ENCODE measurements at places on chromosomes 13 and 19. TPM values are rescaled to one million over a fixed set of nuclear protein-coding genes. Genes with fewer than 3 reads are reported as not detected.

DNA sequence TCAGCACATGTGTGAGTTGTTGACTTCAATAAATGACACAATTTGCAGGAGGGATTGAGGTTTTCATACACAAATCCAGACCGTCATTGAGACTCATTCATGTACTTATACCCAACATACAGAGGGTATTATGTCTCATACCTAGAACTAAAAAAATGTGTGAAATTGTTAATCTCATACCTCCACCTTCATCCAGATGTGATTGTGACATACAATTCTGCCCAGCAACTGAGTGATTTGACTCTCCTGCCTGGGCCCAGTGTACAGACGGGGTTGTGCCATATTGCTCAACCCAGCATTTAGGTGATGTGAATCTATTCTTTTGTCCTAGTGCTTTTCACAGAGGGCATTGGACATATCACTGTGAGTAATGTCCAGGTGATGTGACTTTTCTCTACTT is 12.6 kb upstream of the ZNF681 start:
- no peaks in the 10 kb centered on the region for H3K36me3 ChIP-seq
- no peak overlapping the region for H3K4me3 ChIP-seq
- H3K27me3 ChIP-seq: no peaks in the 10 kb centered on the region
- H3K27ac ChIP-seq: peak overlapping the region; percentile 34
- no peak for DNase-seq

DNA sequence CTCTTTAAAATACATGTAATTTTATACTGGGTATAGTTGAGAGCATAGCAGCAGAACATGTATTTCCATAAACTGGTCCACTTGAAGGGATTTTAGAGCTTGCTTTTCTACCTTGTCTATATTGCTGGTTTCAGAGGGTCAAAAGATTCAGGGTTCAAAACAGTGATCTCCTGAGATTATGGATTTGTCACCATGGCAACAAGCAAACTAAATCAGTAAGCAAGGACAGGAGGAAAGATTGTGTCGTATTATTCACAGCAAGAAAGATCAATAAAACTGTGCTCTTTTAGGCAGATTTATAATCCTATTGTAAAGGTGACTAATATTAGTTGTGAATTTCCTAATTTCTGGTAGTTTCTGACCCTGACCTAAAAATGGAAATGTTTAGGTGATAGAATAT is 496.4 kb downstream of the LMO7 start:
- no peak overlapping the region for H3K27ac ChIP-seq
- no peaks in the 10 kb centered on the region for H3K36me3 ChIP-seq
- H3K27me3 ChIP-seq: no peaks in the 10 kb centered on the region
- H3K4me3 ChIP-seq: no peak overlapping the region
- peaks cover 5% of the 10 kb centered on the region for H3K4me1 ChIP-seq
- no peak for DNase-seq

GRCh38 chr19:47176627-47177090 is 46.0 kb downstream of the SAE1 start:
- H3K36me3 ChIP-seq: no peaks in the 10 kb centered on the region
- no peak for DNase-seq
- no peak overlapping the region for H3K4me3 ChIP-seq
- H3K4me1 ChIP-seq: no peaks in the 10 kb centered on the region

GRCh38 chr19:5038631-5039271 is 69.8 kb downstream of the KDM4B start:
- no peak for DNase-seq
- H3K4me1 ChIP-seq: peaks cover 14% of the 10 kb centered on the region
- no peaks in the 10 kb centered on the region for H3K36me3 ChIP-seq

GRCh38 chr13:109145631-109146030 is 516.2 kb downstream of the MYO16 start:
- no peak overlapping the region for H3K4me3 ChIP-seq
- H3K27ac ChIP-seq: no peak overlapping the region
- DNase-seq: peak; percentile 81
- no peaks in the 10 kb centered on the region for H3K36me3 ChIP-seq
- no peaks in the 10 kb centered on the region for H3K27me3 ChIP-seq

DNA sequence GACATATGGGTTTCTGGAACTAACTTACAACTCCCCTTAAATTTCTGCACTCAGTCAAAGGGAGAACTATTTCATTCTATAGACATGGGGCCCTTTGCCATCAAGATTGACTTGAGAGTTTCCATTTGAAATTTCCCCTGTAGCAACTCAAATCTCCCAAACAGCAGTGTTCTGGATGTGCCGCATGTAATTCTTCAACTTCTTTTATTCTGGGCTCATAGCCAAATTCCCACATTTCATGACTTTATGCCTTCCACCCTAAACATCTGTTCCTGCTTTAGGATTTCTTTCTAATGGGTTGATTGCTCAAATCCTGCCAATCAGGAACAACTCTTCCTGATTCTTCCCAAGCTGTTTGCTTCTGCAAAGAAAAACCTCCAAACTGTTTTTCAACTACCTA is 336.0 kb downstream of the TBC1D4 start:
- no peak overlapping the region for H3K4me3 ChIP-seq
- no peak overlapping the region for H3K27ac ChIP-seq
- DNase-seq: no peak
- H3K27me3 ChIP-seq: no peaks in the 10 kb centered on the region

GRCh38 chr13:111027458-111028439 is 87.4 kb upstream of the ARHGEF7 start:
- no peaks in the 10 kb centered on the region for H3K27me3 ChIP-seq
- H3K4me3 ChIP-seq: no peak overlapping the region
- H3K4me1 ChIP-seq: no peaks in the 10 kb centered on the region
- no peak for DNase-seq
- H3K36me3 ChIP-seq: no peaks in the 10 kb centered on the region

GRCh38 chr13:73913079-73913740 is 221.0 kb downstream of the KLF12 start:
- H3K4me3 ChIP-seq: no peak overlapping the region
- no peaks in the 10 kb centered on the region for H3K27me3 ChIP-seq
- H3K4me1 ChIP-seq: no peaks in the 10 kb centered on the region
- H3K27ac ChIP-seq: peak overlapping the region; percentile 20
- no peak for DNase-seq
- H3K36me3 ChIP-seq: no peaks in the 10 kb centered on the region

DNA sequence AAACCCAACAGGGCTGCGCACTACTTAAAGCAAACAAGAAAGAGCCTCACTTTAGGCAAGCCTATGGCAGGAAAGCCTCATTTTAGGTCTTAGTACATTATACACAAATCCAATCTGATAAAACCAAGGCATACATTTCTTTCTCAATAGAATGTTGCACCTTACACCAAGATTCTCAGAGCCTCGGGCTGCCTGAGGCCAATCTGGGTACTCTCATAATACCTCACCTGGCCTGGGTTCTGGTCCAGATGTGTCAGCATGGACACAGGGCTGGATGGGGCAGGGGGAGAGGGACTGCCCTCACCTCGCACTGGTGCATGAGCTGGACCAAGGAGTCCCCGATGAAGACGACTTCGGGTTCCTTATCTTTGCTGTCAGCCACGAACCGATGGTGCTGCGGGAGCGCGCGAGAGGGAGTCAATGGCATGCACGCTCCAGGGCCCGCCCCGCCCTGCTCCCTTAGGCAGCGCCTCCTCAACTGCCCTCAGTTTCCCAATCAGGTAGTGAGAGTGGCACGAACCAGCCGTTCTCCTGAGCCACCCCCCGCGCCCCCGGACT is at the start of gene PRR19:
Gene PRR19 (plus strand): TSS at position 487 of the 558 bp plus-strand sequence. CDS start 7,453 bp downstream, outside the sequence.
- H3K36me3 ChIP-seq: no peaks in the 10 kb centered on the region
- peak within 1 kb of the TSS; percentile 41 for H3K4me3 ChIP-seq
- H3K27me3 ChIP-seq: no peaks in the 10 kb centered on the region
- H3K4me1 ChIP-seq: peaks cover 9% of the 10 kb centered on the region
- DNase-seq: peak; percentile 57

DNA sequence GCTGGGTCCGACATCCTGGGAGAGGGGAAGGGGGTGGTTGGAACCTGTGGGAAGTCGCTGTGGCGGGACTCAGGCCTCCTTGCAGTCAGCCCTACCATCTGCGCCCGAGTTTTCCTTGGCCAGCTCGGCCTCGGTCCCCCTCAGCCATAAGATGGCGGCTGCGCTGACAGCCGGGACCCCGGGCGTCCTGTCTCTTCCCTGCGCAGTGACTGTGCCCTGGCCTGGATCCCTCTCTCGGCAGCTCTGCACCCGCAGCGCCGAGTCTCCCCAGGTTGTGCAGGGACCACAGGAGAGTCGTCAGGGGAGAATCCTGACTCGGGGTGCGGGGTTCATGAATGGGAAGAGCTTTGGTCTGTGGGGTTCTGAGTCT is 345 bp downstream of the ZNF257 start:
- no peak overlapping the region for H3K27ac ChIP-seq
- no peak overlapping the region for H3K4me3 ChIP-seq
- H3K36me3 ChIP-seq: no peaks in the 10 kb centered on the region
- no peaks in the 10 kb centered on the region for H3K27me3 ChIP-seq
- no peaks in the 10 kb centered on the region for H3K4me1 ChIP-seq

GRCh38 chr13:106986687-106987426 is 418.9 kb upstream of the ARGLU1 start:
- peaks cover 13% of the 10 kb centered on the region for H3K4me1 ChIP-seq
- H3K36me3 ChIP-seq: no peaks in the 10 kb centered on the region
- H3K4me3 ChIP-seq: no peak overlapping the region
- peak; percentile 38 for DNase-seq
- peak overlapping the region; percentile 65 for H3K27ac ChIP-seq

GRCh38 chr13:35552172-35552844 is 75.8 kb upstream of the MAB21L1 start:
- DNase-seq: no peak
- no peaks in the 10 kb centered on the region for H3K27me3 ChIP-seq
- no peaks in the 10 kb centered on the region for H3K36me3 ChIP-seq
- H3K4me3 ChIP-seq: no peak overlapping the region

DNA sequence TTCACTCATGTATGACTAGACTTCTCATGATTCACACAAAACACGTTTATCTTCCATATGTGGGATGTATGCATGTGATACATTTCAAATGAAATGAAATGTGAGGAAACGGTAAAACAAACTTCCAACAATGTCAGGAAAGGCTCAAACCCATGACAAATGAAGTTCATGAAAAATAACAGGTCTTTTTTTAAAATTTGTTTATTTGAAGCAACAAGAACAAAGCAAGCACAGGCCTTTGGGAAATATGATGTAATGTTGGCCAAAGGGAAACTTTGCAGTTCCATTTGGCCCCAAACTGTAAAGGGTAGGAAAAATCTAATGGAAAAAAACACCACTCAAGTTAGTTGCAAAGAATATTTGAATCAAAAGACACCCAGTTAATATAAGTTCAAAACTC is 463.8 kb upstream of the ARGLU1 start:
- no peaks in the 10 kb centered on the region for H3K36me3 ChIP-seq
- no peaks in the 10 kb centered on the region for H3K27me3 ChIP-seq
- no peak overlapping the region for H3K4me3 ChIP-seq
- no peak for DNase-seq
- H3K4me1 ChIP-seq: peaks cover 4% of the 10 kb centered on the region

DNA sequence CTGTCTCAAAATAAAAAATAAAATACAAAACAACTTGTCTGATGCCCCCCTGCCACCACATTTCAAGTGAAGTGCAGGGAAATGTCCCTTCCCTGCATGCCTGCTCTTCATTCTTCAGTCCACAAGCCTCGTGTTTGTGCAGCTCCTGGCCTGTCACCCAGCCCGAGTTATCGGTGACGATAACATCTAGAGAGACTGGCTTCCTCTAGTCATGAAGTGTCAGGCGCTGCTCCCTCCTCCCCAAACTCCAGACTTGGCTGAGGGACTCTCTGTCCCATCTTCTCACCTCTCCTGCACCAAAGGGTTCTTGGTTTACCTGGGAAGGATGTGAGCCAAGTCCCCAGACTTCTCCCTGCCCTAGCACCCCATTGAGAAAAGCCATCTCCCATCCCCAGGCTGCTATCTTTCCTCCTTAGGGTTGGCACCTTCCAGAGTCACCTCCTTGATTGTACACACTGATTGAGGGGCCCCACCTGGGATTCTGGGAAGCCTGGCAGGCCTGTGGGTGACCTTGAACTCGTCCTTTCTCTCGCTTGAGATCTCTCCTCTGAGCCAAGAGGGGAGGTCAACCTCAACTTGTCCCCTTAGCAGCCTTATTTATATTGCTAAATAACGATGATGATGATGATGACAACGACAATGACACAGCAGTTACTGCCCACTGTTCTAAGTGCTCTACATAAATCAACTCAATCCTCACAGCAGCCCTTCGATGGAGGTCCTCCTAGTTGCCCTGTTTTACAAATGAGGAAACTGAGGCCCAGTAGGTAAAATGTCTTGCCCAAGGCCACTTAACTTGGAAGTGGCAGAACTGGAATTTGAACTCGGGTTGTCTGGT is 13.1 kb upstream of the PLAUR start:
- no peaks in the 10 kb centered on the region for H3K36me3 ChIP-seq
- no peaks in the 10 kb centered on the region for H3K27me3 ChIP-seq
- H3K4me1 ChIP-seq: no peaks in the 10 kb centered on the region
- no peak overlapping the region for H3K27ac ChIP-seq

DNA sequence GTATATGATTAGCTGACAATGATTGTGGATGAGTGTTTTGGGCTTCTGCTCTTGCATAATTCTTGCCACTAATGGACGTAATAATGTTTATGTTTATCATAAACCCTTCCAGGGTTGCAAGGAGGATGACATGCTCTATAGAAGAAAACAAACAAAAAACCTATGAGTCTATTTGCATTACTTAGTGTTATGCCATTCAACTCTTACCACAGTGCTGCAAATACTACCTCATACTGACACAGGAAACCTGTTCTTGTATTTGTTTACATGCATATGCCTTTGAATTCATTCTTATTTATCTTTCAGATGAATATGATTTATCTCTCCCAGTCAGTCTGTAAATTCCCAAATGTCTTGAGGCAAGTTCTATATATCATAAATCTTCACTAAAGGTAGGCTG is 39.6 kb upstream of the FREM2 start:
- no peaks in the 10 kb centered on the region for H3K4me1 ChIP-seq
- no peak for DNase-seq
- H3K27ac ChIP-seq: no peak overlapping the region
- H3K36me3 ChIP-seq: no peaks in the 10 kb centered on the region
- H3K27me3 ChIP-seq: no peaks in the 10 kb centered on the region

- peaks cover 3% of the 10 kb centered on the region for H3K27me3 ChIP-seq
- no peak overlapping the region for H3K4me3 ChIP-seq
- no peaks in the 10 kb centered on the region for H3K36me3 ChIP-seq
- H3K4me1 ChIP-seq: peaks cover 3% of the 10 kb centered on the region
- DNase-seq: peak; percentile 37
Measured at GRCh38 chr13:99435998-99436397, 65.3 kb upstream of the TM9SF2 start.

GRCh38 chr19:54154603-54155345 is 4.7 kb downstream of the LENG1 start:
- DNase-seq: no peak
- H3K4me1 ChIP-seq: peaks cover 8% of the 10 kb centered on the region
- H3K4me3 ChIP-seq: no peak overlapping the region
- no peak overlapping the region for H3K27ac ChIP-seq
- H3K36me3 ChIP-seq: no peaks in the 10 kb centered on the region
- no peaks in the 10 kb centered on the region for H3K27me3 ChIP-seq

The NDFIP2 gene
- total RNA-seq: 80.2 TPM

The ZNF507 gene
- total RNA-seq: 11.8 TPM

The UBL3 gene
- 57.2 TPM for total RNA-seq

The PSENEN gene
- 39.1 TPM for total RNA-seq

The FRY gene
- 6.4 TPM for total RNA-seq

The SPACA4 gene
- total RNA-seq: not detected

The CAPN12 gene
- 26.6 TPM for total RNA-seq

The SULT2B1 gene
- not detected for total RNA-seq

The LAIR2 gene
- not detected for total RNA-seq

The ZNF135 gene
- total RNA-seq: 7.4 TPM

The ZNF284 gene
- 2.9 TPM for total RNA-seq

The SBSN gene
- total RNA-seq: not detected

The FBN3 gene
- 9.4 TPM for total RNA-seq

The ZNF878 gene
- 0.77 TPM for total RNA-seq
